Anterior cingulate cortex (tissue), 58 donors: ENCODE measurements at places on chromosomes 12 and 14.

- no peak for DNase-seq
Observed at GRCh38 chr12:13044906-13045299, 722 bp downstream of the FAM234B start.

DNA sequence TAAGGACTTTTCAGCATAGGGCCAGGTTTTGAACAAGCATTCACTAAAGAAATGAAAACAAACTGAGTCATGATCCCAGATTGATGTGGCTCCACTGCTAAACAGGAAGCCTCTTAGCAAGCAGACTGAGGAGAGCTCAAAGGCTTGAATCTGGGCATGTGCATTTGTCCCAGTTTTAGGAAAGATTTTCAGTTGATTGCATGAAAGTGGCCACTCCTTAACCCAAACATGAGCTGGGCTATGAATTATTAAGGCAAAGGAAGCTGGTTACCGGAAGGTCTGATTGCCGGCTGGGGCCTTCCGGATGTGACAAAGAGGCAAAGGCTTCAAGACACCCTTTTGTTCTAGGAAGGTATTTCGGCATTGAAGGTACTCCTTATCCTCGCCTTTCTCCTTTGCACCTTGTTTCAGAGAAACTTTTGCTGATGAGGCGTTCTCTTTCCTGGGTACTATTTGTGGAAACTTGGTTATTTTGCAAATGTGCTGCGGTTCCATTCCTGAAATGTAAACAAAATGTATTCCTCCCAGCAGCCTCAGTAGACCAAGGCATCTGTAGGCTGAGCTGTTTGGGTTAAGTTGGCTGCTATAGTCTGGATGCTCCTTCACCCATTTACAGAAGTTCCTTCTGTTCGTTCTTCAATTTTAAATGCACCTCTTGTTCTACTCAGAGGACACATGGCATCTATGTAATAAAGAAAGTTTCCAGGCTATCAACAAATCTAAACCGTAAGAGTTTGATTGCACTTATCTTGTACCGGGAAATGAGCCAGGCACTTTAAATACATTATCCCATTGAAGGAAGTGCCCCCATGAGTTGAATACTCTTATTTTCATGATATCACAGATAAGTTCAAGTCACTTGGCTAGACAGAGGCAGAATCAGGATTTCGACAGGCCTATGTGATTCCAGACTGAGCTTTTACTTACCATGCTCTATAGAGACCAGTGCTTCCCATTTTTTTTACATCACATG is 115.6 kb upstream of the METAP2 start:
- no peak for DNase-seq

GRCh38 chr12:11902525-11902875 is 168.2 kb upstream of the BCL2L14 start:
- DNase-seq, result no peak

- DNase-seq, result no peak
Observed at GRCh38 chr12:79344855-79345847, 345.6 kb downstream of the PAWR start.

DNA sequence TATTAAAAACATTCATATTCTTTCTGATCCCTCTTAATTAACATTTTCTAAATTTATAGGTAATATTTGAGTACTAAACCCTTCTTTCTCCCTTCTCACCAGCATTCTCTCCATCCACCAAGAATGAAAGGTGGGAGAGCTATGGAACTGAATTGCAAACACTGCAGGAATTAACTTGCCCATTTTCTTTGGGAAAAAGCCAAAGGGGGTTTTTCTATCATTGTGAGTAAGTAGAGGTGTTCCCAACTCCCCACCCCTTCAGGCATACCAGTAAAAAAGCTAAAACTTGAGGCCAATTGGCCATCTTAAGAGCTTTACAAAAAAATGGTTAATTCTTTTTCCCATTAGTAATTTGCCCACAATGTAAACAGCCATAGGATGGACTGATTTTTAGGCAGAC is 23.7 kb downstream of the PCNX1 start:
- DNase-seq, result no peak

DNA sequence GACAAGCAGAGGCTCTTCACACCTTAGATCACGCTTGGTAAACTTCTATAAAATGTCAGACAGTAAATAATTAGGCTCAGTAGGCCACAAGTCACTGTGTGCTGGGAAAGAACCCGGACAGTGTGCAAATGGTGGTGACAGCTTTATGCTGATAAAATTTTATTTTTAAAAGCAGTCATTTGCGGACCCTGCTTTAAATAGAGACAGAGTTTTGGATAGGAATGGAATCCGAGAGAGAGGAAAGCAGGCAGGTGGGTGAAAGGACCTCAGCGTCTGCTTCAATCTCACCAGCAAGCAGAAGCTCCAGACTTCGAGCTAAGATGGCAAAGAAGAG is 21.4 kb downstream of the ANKLE2 start:
- no peak for DNase-seq
